Activated T-helper 1 cell treated with anti-CD3 and anti-CD28 coated beads, Interleukin-2, amount 50 U/mL, for 16 hours (primary cell): ENCODE measurements at places on chromosomes 6 and 20.

GRCh38 chr20:58256307-58256706 is 27.9 kb upstream of the ANKRD60 start:
- no peak for DNase-seq

DNA sequence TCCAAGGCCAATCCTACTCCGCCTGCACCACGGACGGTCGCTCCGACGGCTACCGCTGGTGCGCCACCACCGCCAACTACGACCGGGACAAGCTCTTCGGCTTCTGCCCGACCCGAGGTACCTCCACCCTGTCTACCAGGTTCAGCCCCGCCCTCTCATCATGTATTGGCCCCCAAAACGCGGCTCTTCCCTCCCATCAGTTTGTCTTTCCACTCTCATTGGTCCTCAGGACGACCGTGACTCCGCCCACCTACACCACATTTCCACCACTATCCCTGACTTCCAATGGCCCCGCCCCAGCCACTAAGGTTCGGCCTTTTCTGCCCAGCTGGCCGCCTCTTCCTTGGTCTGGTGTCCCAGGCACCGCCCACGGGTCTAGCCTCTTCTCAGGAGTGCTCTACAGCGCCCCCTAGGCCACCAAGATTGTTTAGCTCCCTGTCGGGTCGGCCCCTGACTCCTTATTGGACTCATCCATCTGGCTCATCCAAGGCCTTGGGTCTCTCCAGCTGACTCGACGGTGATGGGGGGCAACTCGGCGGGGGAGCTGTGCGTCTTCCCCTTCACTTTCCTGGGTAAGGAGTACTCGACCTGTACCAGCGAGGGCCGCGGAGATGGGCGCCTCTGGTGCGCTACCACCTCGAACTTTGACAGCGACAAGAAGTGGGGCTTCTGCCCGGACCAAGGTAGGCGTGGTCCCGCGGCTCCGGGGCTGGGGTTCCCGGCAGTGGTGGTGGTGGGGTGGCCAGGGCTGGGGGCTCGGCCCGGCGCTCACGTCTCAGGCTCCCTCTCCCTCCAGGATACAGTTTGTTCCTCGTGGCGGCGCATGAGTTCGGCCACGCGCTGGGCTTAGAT is 3.1 kb downstream of the MMP9 start:
- no peak for DNase-seq

GRCh38 chr6:128024969-128025368 is 124.1 kb upstream of the THEMIS start:
- no peak for DNase-seq

GRCh38 chr20:63499338-63499969 is 571 bp upstream of the EEF1A2 start:
- no peak for DNase-seq

GRCh38 chr6:71199736-71200135 is 88.9 kb upstream of the OGFRL1 start:
- no peak for DNase-seq

GRCh38 chr6:135093578-135093977 is 39.0 kb upstream of the HBS1L start:
- no peak for DNase-seq

- no peak for DNase-seq
These were observed 433.5 kb downstream of the DHX35 start for GRCh38 chr20:39395478-39396291.

GRCh38 chr20:396619-397431 is 11.3 kb upstream of the RBCK1 start:
- no peak for DNase-seq

- DNase-seq, result no peak
These were observed 809 bp upstream of the NOL7 start for GRCh38 chr6:13614126-13614925.

GRCh38 chr6:82875573-82876185 is 190.0 kb downstream of the UBE3D start:
- DNase-seq, result no peak

DNA sequence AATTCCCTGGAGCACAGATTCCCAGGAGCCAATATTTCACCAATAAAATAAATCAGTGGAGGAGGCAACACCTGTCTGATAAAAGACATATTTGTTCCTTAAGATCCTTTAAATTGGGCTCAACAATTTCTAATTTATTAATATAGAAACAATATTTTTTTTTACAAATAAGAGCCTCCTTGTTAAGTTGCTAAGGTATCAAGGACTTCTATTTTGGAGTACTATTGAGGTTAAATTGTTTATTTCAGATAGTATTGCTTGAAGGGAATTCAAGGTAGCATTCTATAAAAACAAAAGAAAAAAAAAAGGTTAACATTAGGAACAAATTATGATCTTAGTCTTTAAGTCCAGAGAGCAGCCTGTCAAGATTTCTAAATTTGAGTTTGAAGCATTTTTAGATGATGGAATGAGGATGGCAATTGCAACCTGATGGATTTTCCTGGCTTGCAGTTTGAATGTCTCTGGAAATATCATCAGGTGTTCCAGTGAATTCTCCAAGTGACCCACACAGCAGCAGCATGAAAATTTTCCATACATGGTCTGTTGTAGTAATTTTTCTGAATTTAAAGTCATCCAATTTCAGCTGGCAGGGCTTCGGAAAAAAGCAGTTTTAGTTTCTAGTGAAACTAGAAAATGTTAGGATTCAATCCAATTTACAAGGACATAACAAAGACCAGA is 19.3 kb upstream of the NCR2 start:
- no peak for DNase-seq

- no peak for DNase-seq
These were observed 92.8 kb downstream of the GRM4 start for GRCh38 chr6:34052918-34053608.

- no peak for DNase-seq
These were observed 13.1 kb upstream of the NT5DC1 start for GRCh38 chr6:116087437-116088027.

- DNase-seq, result no peak
These were observed 93.7 kb downstream of the NRSN1 start for GRCh38 chr6:24219670-24220069.

DNA sequence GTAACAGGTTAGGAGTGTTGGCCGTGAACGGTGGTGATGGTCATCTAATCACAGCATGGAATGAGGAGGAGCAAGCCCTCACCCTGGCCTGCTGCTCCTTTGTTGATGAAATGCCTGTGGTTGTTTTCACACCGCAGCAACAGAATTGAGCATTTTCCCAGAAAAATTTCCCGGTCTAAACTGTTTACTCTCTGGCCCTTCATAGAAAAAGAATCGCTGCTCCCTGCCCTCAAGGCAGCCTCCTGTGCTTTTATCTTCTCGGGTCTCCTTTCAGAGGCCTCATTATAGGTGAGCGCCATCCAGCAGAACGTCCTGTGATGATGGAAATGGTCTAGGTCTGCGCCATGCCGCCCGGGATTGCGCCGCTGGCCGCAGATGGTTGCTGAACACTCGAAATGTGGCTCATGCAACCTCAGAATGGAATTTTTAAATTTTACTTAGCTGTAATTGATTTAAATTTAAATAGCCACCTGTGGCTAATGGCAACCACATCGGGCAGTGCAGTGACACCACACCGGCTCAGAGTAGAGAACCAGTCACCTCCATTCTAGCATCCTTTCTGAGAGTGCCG is 30.2 kb downstream of the PHACTR3 start:
- DNase-seq, result no peak

GRCh38 chr6:110566346-110567125 is 90.1 kb upstream of the SLC22A16 start:
- DNase-seq, result no peak

GRCh38 chr20:62876501-62876901 is 14.9 kb upstream of the TCFL5 start:
- DNase-seq, result no peak

GRCh38 chr6:21190701-21191100 is 402.9 kb upstream of the SOX4 start:
- no peak for DNase-seq

DNA sequence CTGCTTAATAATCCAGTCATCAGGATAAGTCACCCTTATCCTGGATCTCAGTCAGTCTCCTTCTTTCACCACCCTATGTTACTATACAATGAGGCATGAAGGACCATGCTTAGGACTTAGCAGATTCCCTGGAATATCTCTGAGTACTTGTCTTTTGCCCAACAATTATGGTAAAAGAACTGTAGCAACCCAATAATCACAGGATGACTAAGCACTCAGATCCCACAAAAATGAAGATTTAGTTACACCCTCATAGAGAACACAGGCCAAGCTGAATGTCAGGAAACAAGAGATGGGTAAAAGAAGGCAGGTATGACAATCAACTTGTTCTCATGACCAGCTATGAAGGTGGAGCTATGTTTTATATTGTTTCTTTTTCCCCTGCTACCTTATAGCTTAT is 91.4 kb downstream of the EDN1 start:
- DNase-seq, result no peak

GRCh38 chr20:47578543-47578942 is 76.9 kb downstream of the NCOA3 start:
- no peak for DNase-seq

GRCh38 chr20:37734228-37734985 is 40.6 kb downstream of the CTNNBL1 start:
- no peak for DNase-seq
